Lung microvascular endothelial cell (primary cell): ENCODE measurements at places on chromosomes 7 and 10.

DNA sequence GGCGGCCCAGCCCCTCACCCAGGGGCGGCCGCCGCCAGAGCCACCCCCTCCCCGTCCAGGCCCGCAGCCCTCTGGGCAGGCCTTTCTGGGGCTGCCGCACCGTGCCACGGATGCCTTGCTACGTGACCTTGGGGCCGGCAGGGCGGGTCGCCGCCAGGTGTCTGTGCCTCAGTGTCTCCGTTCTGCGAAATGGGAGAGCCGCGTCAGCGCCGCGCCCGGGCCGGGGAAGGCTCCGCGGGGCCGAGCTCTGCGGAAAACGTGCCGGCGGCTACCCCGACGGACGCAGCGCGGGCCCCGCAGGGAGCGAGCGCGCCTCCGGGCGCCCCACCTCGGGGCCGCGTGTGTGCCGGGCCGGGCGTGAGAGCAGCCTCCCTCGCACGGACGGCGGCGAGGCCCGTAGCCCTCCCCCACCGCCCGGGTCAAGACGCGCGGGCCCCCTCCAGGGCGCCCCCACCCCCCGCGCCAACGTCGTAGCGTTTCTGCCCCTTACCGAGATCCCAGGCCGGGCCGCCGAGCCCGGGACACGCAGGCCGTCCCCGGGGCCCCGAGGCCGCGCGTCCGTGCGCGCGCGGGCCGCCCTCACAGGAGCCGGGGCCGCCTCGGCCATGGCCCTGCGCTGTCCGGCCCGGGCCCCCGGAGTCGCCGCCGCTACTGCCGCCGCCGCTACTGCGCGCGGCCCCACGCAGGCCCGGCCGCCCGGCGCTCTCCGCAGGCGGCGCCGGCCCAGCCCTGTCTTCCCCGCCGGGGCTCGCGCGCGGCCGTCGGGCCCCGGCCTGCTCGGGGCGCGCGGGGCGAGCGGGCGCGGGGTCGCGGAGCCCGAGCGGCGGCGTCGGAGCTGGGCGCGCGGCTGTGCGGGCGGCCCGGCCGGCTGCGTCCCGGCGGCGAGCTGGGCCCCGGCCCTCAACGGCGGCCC is 1.1 kb downstream of the ZNF777 start:
- DNase-seq: peak; percentile 47

DNA sequence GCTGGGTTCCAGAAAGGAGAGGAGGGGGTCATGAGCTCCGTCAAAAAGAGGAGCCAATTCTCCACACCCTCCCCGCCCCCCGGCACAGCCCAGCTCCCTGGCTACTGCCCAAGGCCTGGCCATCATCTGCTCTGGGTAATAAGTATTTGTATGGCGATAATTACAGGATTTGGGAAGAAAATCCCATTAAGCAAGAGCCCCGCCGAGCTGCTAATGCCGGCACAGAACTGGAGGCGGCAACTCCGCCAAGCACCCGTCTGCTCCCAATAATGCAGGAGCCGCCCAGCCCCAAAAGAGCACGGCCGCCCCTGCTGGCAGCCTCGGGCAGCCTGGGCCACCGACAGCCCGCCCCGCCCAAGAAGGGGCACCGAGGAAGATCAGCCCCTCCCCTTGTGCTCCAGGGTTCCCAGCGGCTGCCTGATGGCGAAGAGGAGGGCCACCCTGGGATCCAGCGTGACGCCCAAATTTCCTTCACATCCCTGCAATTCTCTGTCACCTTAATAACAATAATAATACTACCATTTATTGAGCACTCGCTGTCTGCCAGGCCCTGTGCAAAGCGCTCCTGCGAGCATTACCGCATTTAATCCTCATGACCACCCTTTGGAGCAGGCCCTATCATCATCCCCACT is 5.9 kb downstream of the SLIT1 start:
- no peak for DNase-seq

GRCh38 chr10:80522756-80523363 is 14.8 kb upstream of the SH2D4B start:
- DNase-seq: no peak

GRCh38 chr7:87445897-87446296 is 29.6 kb downstream of the ABCB4 start:
- DNase-seq: no peak

- DNase-seq: no peak
These were observed 654.7 kb upstream of the ZWINT start for GRCh38 chr10:57015595-57016318.

GRCh38 chr7:3861386-3861785 is 560.3 kb downstream of the SDK1 start:
- no peak for DNase-seq

- DNase-seq: no peak
These were observed 181.1 kb upstream of the IMMP2L start for GRCh38 chr7:111743244-111743847.
